ENCODE measurements at places on chromosomes 3 and 15.

GRCh38 chr3:126083511-126083912 is 412 bp downstream of the SLC41A3 start:
- peak overlapping the region; percentile 93 for H3K27ac ChIP-seq
- no peaks in the 10 kb centered on the region for H3K27me3 ChIP-seq
- DNase-seq: no peak
- H3K4me1 ChIP-seq: peaks cover 13% of the 10 kb centered on the region
- H3K36me3 ChIP-seq: no peaks in the 10 kb centered on the region
- H3K4me3 ChIP-seq: peak overlapping the region; percentile 93

- no peak for DNase-seq
- H3K36me3 ChIP-seq: peaks cover 2% of the 10 kb centered on the region
- H3K27me3 ChIP-seq: peaks cover 28% of the 10 kb centered on the region
Observed at GRCh38 chr3:127770671-127771355, 51.5 kb downstream of the MGLL start.

- peak overlapping the region; percentile 49 for H3K4me3 ChIP-seq
- H3K4me1 ChIP-seq: peaks cover 68% of the 10 kb centered on the region
- H3K27me3 ChIP-seq: no peaks in the 10 kb centered on the region
- no peak overlapping the region for H3K27ac ChIP-seq
- DNase-seq: no peak
- H3K36me3 ChIP-seq: no peaks in the 10 kb centered on the region
Observed at GRCh38 chr3:31567036-31567435, 34.3 kb downstream of the STT3B start.

- H3K4me3 ChIP-seq: no peak overlapping the region
- H3K4me1 ChIP-seq: peaks cover 20% of the 10 kb centered on the region
- no peak for DNase-seq
- H3K27ac ChIP-seq: peak overlapping the region; percentile 81
Observed at GRCh38 chr3:4721511-4721911, 228.4 kb downstream of the ITPR1 start.

GRCh38 chr15:80031841-80032240 is 27.6 kb upstream of the ZFAND6 start:
- peaks cover 15% of the 10 kb centered on the region for H3K4me1 ChIP-seq
- H3K27ac ChIP-seq: peak overlapping the region; percentile 19
- H3K27me3 ChIP-seq: no peaks in the 10 kb centered on the region
- H3K36me3 ChIP-seq: no peaks in the 10 kb centered on the region
- DNase-seq: no peak
- H3K4me3 ChIP-seq: peak overlapping the region; percentile 71

GRCh38 chr15:44909423-44909822 is 47.1 kb upstream of the TERB2 start:
- H3K4me3 ChIP-seq: no peak overlapping the region
- H3K27ac ChIP-seq: no peak overlapping the region
- H3K27me3 ChIP-seq: no peaks in the 10 kb centered on the region
- no peak for DNase-seq
